ENCODE measurements at places on chromosomes 4 and X.
A peak's percentile ranks its signal among the peaks of the same experiment; 100 is the strongest.

- DNase-seq: no peak
These were observed 38.3 kb downstream of the GUCY1A1 start for GRCh38 chr4:155704841-155705404.

DNA sequence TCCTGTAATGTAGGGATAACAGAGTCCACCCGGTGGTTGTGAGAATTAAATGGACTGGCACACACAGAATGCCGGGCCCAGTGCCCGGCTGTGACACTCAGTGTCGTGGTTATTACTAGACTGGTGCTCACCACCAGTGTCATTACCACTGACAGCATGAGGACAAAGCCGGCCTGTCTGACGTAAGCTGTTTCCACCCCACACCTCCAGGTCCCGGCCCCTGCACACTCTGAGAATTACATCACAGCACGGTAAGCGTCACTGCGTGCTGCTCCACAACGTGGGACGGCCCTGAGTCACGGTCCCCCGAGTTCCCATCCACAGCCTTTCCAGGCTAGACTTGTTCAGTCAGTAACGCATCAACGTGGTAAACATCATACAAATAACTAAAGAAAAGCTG is 22.9 kb downstream of the FAT1 start:
- DNase-seq: peak; percentile 58

GRCh38 chrX:153927672-153927921 is 1.5 kb upstream of the ARHGAP4 start:
- DNase-seq: no peak

GRCh38 chrX:10620121-10620699 is at the start of gene MID1:
TSS of gene MID1 (minus strand) at chrX:10620585. CDS start at chrX:10567547, 53,038 bp downstream.
- DNase-seq: peak; percentile 80

GRCh38 chrX:42720209-42720608 is 57.8 kb downstream of the PPP1R2C start:
- no peak for DNase-seq

DNA sequence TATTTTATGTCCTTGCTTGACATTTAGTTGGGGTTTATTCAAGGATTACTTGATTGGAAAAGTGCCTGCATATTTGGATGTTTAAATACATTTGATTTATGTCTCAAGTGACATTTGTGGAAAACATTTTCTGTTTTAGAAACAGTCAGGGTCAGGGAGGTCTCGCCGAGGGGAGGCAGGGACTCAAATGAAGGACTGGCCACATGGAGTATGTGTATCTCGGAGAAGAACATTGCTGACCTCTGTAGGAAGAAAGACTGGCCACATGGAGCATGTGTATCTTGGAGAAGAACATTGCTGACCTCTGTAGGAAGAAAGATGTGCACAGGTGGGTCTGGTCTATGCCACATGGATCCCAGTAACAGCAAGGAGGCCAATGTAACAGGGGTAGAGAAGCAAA is 233.6 kb downstream of the TRIML1 start:
- peak; percentile 16 for DNase-seq

DNA sequence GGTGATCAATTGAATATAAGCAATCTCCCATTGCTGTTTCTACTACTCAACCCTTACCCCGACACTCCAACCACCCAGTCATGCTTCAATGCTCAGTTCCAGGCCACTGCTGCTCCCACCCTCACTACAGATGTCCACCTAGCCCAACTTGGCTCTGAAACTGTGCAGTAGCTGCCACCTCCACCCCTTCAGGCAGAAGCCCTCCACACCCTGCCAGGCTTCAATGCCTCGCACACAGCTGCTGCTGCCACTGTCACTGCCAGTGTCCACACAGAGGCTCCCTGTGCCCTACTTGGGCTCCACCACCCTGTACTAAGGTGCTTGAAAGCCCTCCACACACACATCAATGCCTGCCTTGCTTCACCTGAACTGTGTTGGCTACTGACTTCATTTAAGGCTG is 34.6 kb downstream of the LAMTOR3 start:
- DNase-seq: no peak

GRCh38 chrX:109281483-109282275 is 200.2 kb downstream of the GUCY2F start:
- no peak for DNase-seq

DNA sequence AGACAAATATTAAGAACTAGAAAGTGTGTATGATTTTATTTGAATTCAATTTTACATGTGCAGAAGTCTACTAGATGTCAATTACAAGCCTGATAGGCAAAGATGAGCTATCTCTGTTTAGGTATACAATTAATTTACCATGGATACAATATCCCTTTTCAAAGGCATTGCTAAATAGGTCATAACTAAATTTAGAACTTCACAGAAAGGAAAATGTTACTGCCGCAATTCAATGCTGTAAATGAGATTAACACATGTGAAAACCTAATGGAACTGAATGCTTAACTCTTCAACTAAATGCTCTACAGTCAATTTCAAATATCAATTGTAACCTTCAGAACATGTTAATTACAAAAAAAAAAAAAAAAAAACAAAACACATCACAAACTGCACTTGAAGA is 14.6 kb downstream of the RAP2C start:
- no peak for DNase-seq

- no peak for DNase-seq
These were observed 356.9 kb downstream of the DTHD1 start for GRCh38 chr4:36638273-36638811.

- no peak for DNase-seq
These were observed 20.3 kb upstream of the GTPBP6 start for GRCh38 chrX:338836-339400.

DNA sequence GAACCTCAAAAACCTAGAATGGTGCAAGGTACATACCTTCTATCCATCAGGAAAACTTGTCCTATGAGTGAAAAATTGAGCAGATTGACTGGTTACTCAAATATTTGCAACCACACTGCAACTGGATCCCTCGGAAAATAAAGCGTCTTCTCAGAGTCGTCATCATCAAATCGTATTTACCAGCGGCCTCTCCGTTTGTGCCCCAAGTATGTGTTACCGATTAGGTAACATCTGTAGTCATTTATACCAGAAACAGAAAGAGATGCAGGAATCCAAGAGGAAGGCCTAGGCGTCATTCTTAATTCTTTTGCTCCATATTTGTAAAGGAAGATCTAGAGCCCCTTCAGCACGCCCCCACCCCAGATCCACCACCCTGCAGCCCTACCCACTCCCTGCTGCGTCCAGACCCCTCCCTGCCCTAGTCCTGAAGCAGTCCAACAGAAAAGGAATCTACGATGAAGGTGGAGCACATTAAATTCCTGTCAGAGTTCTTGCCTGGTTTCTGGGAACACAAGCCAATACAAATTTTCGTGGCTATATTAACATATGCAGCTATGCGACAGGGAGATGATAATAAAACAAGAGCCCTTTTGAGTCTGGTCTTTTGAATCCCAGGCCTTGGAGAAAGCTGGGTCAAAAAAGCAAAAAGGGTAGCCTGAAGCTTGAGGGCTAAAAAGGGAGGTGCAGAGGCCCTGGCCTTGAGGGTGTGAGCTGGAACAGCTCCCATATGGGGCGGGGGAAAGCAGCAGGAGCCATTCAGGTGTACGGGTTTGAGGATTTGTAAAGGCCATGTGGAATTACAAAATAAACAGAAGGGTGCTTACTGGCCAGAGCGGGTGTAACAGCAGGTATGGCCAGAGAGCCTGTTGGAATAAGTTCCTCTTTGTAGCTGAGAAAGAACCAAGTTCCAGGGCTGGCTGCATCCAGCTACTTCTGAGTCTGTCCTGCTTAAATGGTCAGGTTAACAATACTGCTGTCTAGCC is 77.0 kb downstream of the ZNF827 start:
- peak; percentile 46 for DNase-seq

- peak; percentile 16 for DNase-seq
These were observed 30.8 kb upstream of the C1GALT1C1 start for GRCh38 chrX:120660637-120661036.

DNA sequence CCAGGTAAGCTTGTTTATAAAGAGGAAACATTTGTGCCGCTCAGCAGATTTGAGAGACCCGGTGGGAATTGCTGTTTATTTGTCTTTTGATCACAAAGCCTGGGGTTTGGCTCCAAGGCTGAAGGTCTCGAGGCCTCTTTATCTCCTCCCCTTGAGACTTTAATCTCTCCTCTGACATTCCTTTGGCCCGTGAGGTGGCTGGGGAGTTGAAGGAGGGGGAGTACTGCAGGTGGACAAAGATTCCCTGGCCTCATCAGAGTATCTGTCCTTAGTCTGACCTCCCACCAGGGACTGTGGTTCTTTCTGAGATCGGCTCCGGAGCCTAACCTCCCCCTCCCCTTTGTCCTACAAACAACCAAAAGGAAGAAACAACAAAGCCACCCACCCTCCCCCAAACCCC is 216.5 kb downstream of the MID1IP1 start:
- no peak for DNase-seq

DNA sequence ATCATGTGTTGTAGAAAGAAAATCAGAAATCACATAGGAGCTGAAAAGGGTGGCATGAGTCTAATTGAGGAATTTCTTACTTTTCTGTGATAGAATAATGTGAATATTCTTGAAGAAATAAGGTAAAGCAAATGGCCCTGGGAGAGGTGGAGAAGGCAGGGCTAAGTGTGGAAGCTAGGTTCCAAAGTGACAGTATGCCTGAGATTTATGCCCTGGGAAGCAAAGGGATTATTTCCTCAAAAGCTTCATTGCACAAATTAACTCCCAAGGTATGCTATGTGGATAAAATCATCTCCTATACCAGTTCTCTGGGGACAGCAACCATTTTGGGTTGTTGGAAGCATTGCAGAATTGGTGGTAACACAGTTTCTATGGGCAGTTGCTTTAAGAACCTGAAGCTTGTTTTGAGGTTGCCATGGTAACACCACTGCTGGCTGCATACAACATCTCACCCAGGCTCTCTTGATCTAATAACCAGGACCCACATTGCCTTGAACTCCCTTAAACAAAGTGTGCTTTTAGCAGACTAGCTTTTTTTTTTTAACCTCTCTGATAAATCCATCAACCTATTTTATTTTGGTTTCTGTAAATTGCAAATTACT is 21.0 kb downstream of the MAOA start:
- peak; percentile 68 for DNase-seq

- DNase-seq: no peak
These were observed 36.0 kb upstream of the SPANXC start for GRCh38 chrX:141278306-141278705.

GRCh38 chr4:133003169-133003568 is 145.9 kb upstream of the PCDH10 start:
- DNase-seq: no peak

DNA sequence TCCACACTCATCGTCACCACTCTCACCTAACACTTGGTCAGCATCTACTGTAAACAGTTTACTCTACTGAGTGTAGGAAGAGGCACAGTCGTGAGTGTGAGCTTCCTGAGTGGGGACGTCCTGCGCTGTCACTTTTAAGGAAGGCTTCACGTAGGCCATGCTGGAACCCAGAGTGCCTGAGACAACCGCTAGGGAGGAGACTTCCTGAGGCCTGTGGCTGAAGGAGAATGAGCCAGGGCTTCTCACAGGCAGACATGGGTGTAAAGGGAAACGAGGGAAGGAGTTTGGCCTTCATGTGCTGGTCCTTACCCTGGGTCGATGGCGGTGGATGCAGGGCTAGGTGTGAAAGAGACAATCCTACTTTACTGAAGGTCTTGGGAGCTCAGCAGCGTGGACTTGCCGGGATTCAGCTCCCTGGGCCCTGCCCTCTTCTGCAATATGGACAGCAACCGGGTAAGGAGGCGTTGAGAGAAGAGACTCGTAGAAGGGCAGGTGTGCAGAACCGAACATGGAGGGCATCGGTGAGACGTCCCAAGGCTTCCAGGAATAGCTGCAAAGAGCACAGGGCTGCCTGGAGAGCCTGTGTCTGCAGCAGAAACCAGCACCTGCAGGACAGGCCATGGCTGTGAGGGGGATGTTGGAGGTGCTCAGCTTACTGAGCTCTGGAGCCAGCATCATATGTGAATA is 48.7 kb upstream of the TLR3 start:
- no peak for DNase-seq

DNA sequence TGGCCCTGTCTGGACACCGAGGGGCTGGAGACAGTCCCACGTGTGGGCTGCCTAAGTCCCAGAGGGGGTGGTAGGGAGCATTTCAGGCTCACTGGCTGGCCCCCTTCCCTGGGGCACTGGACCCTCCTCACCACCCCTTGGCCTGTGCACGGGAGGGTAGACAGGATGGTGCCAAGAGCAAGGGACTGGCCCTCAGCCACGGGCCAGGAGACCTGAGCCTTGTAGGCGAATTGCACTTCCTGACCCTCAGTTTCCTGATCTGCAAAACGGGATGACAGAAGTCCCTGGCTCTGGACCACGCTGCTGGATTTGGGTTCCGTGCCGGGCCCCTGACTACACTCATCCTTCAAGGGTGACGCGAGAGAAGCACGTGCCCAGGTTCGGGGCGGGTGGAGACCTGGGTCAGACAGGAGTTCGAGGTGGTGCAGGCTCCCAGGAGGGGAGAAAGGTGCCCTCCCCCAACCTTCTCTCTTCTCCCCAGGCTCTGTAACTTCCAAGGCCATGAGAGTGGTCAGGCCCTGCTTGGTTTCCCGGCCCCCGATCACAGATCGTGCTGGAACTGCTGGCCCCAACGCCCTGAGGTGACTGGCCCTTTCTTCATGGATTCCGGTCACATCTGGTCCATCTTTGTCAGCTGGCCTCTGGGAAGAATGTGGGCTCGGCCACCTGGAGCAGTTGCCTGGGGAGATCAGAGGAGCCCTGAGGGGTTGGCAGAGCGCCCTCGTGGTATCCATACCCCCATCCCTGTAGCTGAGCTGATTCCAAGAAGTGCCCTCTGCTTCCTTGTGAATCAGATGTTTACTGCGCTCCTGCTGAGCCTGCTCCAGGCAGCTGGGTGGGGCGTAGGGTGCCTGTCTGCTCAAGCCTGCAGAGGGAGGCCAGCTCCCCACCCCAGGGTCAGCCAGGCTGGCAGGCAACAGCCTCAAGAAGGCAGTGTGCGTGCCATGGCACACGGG is 3.3 kb downstream of the SH3BP2 start:
- peak; percentile 67 for DNase-seq

GRCh38 chr4:110898290-110898689 is 275.4 kb upstream of the PITX2 start:
- no peak for DNase-seq

GRCh38 chrX:68840256-68840655 is 11.4 kb downstream of the EFNB1 start:
- DNase-seq: no peak

DNA sequence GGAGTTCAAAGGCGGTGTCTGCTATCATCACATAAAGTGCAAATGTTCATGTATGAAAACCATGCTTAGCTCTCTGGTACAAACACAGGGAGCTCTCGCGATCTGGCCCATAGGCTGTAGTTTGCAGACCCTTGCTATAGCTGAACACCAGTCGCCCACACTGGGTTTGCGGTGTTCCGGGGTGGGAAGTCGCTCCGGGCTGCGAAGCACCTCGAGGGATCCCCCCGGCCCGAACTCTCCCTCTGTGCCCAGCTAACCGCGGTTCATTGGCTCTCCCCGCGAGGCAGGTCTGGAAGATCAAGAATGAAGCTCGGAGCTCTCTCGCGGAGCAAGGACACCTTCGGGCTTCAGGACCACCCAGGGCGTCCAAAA is 341 bp upstream of the PRPS2 start:
- DNase-seq: no peak

Measured in fibroblast of gingiva (primary cell).